Purkinje cell (primary cell): ENCODE measurements at places on chromosomes 1 and 21. TPM values are rescaled to one million over a fixed set of nuclear protein-coding genes. Genes with fewer than 3 reads are reported as not detected.

The CLEC20A gene
- 0.79 TPM in 1 of 2 replicates, not detected in the other for polyA plus RNA-seq

The SELL gene
- polyA plus RNA-seq, result not detected in 2 replicates

The CLCA1 gene
- not detected in 2 replicates for polyA plus RNA-seq

The LAD1 gene
- not detected in 2 replicates for polyA plus RNA-seq

The POU3F1 gene
- polyA plus RNA-seq, result not detected in 2 replicates

The FAM151A gene
- not detected in 2 replicates for polyA plus RNA-seq

The FAM163A gene
- polyA plus RNA-seq, result not detected in 2 replicates

The OR10J1 gene
- not detected in 2 replicates for polyA plus RNA-seq

The NCF2 gene
- polyA plus RNA-seq, result not detected in 2 replicates

The PPM1J gene
- 12.6 and 24.7 TPM in 2 replicates for polyA plus RNA-seq

The AIRE gene
- polyA plus RNA-seq, result not detected in 2 replicates

The LCA5L gene
- 1.5 and 3.0 TPM in 2 replicates for polyA plus RNA-seq

The ST3GAL3 gene
- 5.4 and 7.0 TPM in 2 replicates for polyA plus RNA-seq

The MROH9 gene
- polyA plus RNA-seq, result 0.09 TPM in 1 of 2 replicates, not detected in the other

The PLEKHA6 gene
- 3.3 and 4.9 TPM in 2 replicates for polyA plus RNA-seq

The ORC1 gene
- polyA plus RNA-seq, result 0.36 TPM in 1 of 2 replicates, not detected in the other

The NTRK1 gene
- polyA plus RNA-seq, result not detected in 2 replicates

The TDRD10 gene
- not detected in 2 replicates for polyA plus RNA-seq

The RXRG gene
- polyA plus RNA-seq, result not detected in 2 replicates

The KCNH1 gene
- 1.2 and 4.6 TPM in 2 replicates for polyA plus RNA-seq

The ELAPOR1 gene
- polyA plus RNA-seq, result 2.1 and 6.5 TPM in 2 replicates

The EXO5 gene
- 4.6 TPM in 1 of 2 replicates, not detected in the other for polyA plus RNA-seq

The CD53 gene
- not detected in 2 replicates for polyA plus RNA-seq

The ALPL gene
- polyA plus RNA-seq, result 0.16 TPM in 1 of 2 replicates, not detected in the other

The OR6N1 gene
- polyA plus RNA-seq, result not detected in 2 replicates

The MYOM3 gene
- not detected in 2 replicates for polyA plus RNA-seq

The TUFT1 gene
- 11.1 and 11.7 TPM in 2 replicates for polyA plus RNA-seq

The KRTAP6-3 gene
- polyA plus RNA-seq, result not detected in 2 replicates

The TCP10L gene
- 0.48 and 7.4 TPM in 2 replicates for polyA plus RNA-seq

The TINAGL1 gene
- polyA plus RNA-seq, result not detected in 2 replicates

The RAB3GAP2 gene
- 46.0 and 57.9 TPM in 2 replicates for polyA plus RNA-seq

The LCE2C gene
- not detected in 2 replicates for polyA plus RNA-seq

The MAP1LC3C gene
- polyA plus RNA-seq, result not detected in 2 replicates

The FAM72C gene
- polyA plus RNA-seq, result 1.3 and 1.8 TPM in 2 replicates

The KIF17 gene
- polyA plus RNA-seq, result 1.6 and 8.3 TPM in 2 replicates

The KCNT2 gene
- 1.9 and 3.4 TPM in 2 replicates for polyA plus RNA-seq

The CELA3A gene
- not detected in 2 replicates for polyA plus RNA-seq

The LYSMD1 gene
- 19.2 and 19.6 TPM in 2 replicates for polyA plus RNA-seq

The LRRC71 gene
- polyA plus RNA-seq, result not detected in 2 replicates

The CFHR1 gene
- not detected in 2 replicates for polyA plus RNA-seq

The HCRTR1 gene
- polyA plus RNA-seq, result not detected in 2 replicates
